Stimulated activated CD8-positive, alpha-beta memory T cell treated with anti-CD3 and anti-CD28 coated beads, Interleukin-7, amount 100 ng/mL, for 1 hour (primary cell): ENCODE measurements at places on chromosomes 5 and 9.

DNA sequence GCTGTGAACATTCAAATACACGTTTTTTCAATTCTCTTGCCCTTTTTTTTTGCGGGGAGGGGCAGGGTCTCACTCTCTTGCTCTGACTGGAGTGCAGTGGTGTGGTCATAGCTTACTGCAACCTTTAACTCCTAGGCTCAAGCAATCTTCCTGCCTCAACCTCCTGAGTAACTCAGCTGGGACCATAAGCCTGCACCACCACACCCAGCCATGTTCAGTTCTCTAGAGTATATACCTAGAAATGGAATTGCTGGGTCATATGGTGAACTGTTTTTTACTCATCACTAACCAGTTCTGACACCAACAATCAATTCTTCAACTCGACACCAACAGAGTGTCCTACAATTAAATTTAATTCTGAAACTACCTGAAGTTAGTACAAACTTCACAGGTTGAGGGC is 85.5 kb upstream of the ZNF169 start:
- DNase-seq, result no peak

- DNase-seq, result no peak
These were observed 169.1 kb downstream of the CAAP1 start for GRCh38 chr9:26723486-26723885.

GRCh38 chr5:145553177-145553576 is 282.0 kb downstream of the PRELID2 start:
- DNase-seq, result no peak

DNA sequence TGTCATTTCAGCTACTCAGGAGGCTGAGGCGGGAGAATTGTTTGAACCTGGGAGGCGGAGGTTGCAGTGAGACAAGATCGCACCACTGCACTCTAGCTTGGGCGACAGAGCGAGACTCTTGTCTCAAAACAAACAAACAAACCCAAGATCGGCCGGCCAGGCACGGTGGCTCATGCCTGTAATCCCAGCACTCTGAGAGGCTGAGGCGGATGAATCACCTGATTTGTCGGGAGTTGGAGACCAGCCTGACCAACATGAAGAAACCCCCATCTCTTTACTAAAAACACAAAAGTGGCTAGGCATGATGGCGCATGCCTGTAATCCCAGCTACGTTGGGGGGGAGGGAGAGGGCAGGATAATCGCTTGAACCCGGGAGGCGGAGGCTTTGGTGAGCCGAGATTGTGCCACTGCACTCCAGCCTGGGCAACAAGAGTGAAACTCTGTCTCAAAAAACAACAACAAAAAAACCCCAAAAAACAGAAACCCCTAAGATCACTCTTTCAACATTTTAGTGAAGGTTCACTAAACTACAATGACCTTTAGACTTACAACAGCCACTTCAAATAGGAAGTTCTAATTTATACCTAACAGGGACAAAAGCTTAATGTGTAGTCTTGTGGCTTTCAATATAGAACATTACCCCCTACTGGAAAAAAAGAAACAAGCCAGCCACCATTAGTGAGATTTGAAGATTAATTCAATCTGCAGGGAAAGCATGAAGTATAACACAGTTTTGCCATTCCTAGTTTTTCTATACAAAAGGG is 7.0 kb downstream of the HSPA9 start:
- DNase-seq, result no peak

DNA sequence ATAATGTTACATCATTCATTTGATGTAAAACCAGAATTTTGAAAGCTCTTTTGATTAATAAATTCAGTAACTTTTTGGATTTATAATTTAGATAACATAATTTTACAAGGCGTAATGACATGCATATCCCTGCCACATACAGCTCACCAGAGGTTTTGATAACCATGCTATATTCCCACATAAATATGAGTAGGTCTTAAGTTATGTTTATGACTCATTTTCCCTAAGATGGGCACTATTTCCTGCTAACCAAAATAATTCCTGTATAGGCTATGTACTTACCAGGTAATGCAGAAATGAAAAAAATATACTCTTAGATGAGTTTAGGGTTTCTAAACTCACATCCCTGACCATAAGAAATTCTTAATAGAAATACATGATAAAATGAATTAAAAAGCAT is 93.9 kb upstream of the EDIL3 start:
- DNase-seq, result no peak

- no peak for DNase-seq
These were observed 68.6 kb upstream of the ADAMTS2 start for GRCh38 chr5:179413711-179414458.

GRCh38 chr5:137589185-137589584 is 90.1 kb upstream of the SPOCK1 start:
- DNase-seq, result no peak

DNA sequence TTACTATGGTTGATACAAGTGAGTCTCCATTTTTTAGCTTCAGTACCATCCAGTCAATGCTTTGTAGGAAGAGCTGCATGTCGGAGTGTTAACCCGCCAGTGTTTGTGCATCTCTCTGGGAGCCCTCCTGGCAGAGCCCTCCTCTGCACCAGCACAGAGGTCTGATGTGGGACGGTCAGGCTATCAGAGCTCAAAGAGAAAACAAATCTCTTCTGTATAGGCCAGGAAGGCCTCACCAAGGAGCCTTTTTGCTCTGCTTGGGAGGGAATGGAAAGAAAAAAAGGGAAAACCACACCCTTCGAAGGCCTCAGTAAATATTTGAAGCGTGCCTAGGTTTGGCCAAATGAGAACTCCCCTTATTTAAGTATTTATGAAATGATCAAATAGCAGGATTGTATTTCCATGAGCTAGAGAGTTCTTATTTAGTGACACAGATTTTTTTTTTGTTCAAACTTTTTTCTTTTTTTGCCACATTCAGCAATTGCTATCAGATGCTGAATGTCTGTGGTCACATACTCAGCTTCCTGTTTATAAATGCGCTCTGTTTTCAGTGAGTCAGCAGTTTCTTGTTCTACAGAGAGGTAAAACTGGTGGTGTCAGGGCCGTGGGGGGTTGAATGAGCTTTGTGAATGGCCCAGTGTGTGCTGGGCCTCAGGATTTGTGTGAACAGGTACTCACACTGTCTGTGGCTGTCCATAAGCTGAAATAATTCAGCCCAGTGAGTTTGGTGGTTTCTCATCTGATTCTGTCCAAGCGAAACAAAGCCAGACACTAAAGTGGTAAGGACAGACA is 226.6 kb downstream of the SNX18 start:
- no peak for DNase-seq

DNA sequence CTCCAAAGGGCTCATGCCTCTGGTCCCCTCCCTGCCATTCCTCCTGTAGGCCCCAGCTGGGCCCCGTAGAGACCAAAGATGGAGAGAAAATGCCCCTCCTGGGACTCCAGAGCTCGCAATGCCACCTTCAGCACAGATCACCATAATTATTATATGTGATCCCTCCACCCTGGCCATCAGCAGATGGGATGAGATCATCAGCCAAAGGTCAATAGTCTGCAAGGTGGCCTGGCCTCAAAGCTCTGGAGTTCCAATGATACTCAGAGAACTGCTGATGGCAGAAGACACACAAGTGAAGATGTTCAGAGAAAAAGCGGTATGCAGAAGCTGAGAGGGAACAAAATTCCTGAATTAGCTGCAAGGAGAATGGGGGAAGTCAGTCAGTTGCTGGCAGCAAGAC is 5.0 kb downstream of the RPP25L start:
- no peak for DNase-seq

GRCh38 chr5:88732181-88732633 is 150.8 kb downstream of the MEF2C start:
- no peak for DNase-seq

DNA sequence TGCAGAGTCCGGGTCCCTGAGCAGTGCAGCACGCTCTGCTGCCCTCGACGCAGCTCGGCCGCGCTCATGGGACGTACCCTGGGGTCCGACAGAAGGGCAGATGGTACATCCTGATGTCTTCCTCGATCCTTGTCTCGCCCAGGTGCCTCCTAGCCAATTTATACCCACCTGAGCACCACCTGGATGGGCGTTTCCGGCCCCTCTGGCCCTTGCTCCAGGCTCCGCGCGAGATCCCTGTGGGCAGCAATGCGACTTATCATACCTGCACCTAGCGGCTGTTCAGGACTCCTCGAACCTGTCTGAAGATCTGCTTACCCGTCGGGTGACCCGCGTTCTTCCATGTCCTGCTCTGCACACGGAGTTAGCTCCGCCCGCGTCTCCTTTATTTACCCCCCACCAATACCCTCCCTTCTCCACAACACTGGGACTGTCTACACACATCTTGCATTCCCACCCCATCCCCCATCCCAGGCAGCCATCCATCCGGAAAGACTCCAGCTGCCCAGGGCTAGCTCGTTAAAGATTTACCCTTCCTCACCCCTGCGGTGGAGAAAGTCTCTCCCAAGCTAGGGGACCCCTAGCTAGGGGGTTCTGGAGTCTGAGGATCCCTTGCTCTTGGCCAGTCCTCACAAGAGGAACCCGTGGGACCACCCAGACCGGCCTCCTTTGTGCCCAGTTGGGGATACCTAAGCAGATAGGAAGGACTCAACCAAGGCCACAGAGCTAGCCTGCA is at the start of gene KIF12:
TSS of gene KIF12 (minus strand) at position 357 of the 733 bp plus-strand sequence. CDS start at position 341, 16 bp downstream.
- DNase-seq, result no peak

- DNase-seq, result no peak
These were observed 44.6 kb downstream of the MSX2 start for GRCh38 chr5:174769005-174769404.

- DNase-seq, result no peak
These were observed 170.7 kb upstream of the IRX1 start for GRCh38 chr5:3424946-3425345.

GRCh38 chr9:133207540-133208170 is 1.4 kb downstream of the OBP2B start:
- no peak for DNase-seq

DNA sequence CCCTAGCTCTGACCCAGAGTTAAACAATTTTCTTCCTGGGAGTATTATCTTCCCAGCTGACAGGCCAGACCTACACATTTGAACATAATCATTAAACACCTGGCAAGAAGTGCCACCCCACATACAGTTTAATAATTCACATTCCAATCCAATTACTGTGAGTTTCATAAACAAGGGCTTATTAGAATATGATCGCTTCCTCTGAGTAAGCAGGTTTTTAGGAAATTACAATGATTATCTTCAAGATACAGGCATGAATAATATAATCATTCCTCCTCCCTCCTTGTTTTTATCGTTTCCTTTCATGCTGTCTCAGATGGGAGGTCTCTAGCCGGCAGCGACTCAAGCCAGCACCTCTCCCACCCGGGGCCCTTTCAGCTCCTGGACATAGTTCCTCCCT is 15.8 kb upstream of the KIF4B start:
- no peak for DNase-seq

GRCh38 chr9:110951805-110952539 is 86.3 kb downstream of the LPAR1 start:
- DNase-seq, result no peak

DNA sequence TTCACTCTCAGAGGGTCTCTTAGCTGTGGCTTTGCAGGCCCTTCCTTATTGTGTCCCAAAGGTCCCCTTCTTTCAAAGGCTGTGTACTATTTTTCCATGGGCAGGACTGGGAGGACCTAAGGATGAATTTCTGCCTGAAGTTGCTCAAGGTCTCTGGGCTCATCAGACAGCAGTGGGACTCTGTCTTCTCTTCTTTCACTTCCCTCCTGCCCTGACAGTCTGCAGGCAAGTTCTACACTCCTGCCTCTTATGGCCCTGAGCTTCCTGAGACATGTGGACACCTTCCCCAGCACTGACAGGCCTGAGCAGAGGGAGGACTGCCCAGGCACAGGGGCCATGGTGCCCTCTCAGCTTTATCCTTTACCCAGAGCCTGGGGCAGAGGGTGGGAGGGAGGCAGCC is 14.8 kb downstream of the ENHO start:
- DNase-seq, result no peak

GRCh38 chr5:134430001-134430569 is 18.4 kb upstream of the CDKN2AIPNL start:
- DNase-seq, result no peak

DNA sequence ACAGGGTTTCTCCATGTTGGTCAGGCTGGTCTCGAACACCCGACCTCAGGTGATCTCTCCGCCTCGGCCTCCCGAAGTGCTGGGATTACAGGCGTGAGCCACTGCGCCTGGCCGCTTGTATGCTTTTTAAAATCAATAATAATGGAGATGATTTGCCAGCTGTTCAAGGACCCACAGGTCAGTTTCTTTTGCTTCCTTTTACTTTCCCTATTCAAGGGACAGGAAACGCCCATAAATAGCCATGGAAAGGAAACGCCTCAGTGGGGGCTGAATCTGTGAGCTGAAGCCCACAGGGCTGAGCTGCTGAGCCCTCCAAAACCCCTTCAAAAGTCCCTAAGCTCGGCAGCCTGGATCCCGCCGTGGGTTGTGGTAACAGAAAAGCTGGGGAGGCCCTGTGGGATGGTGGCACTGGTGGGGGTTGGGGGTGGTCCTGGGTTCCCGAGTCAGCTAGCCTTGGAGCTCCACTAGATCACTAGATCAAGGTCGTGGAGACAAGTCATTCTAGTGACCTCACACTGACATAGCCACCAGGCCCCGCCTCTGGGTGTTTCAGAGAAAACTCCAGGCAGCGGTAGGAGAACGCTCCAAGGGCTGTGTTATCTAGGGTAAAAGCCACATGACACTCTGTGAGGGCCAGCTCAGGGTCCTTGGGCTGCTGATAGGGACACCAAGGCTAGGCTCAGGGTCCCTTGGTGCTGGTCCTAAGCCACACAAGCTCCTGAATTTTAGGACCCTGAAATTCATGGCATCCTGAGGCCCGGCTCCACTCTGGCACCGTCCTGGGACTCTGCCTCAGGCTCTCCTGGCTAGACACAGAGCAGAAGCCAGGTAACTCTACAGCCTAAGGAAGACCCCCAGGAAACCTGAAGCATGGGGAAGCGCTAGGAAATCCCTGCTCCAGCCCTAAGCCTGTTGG is 18.0 kb upstream of the DUSP1 start:
- no peak for DNase-seq

- no peak for DNase-seq
These were observed 1.9 kb downstream of the KDM3B start for GRCh38 chr5:138354387-138354786.

- no peak for DNase-seq
These were observed 7.0 kb downstream of the LNPEP start for GRCh38 chr5:96942911-96943310.

DNA sequence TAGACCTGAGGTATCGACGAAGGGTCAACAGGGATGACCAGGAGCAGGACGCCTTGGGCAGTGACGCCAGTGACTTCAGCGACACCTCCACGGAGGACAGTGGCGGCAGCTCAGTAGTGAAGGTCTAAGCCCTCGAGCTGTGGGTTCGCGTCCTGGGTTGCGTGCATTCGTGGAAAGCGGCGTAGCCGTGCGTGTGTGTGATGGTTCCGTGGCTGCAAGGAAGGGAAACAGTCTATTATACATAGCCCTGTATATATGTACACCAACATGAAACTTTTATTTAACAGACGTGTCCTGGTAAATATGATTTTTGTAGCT is 8.4 kb downstream of the PPP1R26 start:
- DNase-seq, result no peak

GRCh38 chr5:75152860-75153259 is 83.8 kb downstream of the ANKRD31 start:
- DNase-seq, result no peak

GRCh38 chr9:136740971-136741882 is 1.5 kb downstream of the LCN10 start:
- no peak for DNase-seq

GRCh38 chr9:107260437-107261081 is 22.5 kb upstream of the RAD23B start:
- no peak for DNase-seq

GRCh38 chr9:7056254-7056653 is 298.5 kb downstream of the KDM4C start:
- no peak for DNase-seq
